NCI-H2029 (cell line): ENCODE measurements at places on chromosomes 5 and 9.
A peak's percentile ranks its signal among the peaks of the same experiment; 100 is the strongest.

- DNase-seq, result no peak
Observed at GRCh38 chr9:3277200-3277599, 248.6 kb downstream of the RFX3 start.

- DNase-seq, result no peak
Observed at GRCh38 chr5:158792976-158793375, 306.7 kb downstream of the EBF1 start.

DNA sequence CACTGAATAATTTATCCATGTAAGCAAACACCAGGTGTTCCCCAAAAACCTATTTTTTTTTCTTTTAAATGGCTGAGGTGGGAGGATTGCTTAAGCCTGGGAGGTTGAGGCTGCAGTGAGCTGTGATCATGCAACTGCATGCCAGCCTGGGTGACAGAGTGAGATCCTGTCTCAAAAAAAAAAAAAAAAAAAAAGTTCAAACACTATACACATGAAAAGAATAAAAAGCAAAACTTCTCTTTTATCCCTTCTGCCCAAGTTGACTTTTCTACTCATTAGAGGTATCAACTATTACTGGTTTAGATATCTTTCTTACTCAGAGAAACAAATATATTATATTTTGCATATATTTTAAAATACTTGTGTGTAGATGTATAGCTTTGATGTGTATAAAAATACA is 17.8 kb downstream of the DCTN4 start:
- no peak for DNase-seq

DNA sequence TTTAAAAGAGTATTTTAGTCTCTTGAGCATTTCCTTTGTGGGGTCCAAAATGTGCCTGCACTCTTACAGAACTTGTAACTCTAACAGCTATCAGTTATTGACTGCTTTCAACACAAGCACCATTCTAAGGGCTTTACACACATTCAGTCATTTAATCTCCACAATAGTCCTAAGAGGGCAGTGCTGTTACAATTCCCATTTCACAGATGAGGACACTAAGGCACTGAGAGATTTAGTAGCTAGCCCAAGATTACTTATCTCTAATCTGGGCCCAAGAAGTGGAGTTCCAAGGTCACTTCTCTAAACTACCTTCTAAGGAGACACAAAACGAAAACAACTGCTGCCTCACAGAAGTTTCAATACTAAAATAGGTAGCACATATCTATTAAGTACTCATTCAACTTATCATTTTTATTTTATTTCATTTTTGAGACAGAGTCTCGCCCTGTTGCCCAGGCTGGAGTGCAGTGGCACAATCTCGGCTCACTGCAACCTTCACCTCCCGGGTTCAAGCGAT is 275.2 kb downstream of the CWC27 start:
- DNase-seq, result no peak

- DNase-seq, result no peak
Observed at GRCh38 chr9:98971168-98971914, 27.6 kb downstream of the COL15A1 start.

DNA sequence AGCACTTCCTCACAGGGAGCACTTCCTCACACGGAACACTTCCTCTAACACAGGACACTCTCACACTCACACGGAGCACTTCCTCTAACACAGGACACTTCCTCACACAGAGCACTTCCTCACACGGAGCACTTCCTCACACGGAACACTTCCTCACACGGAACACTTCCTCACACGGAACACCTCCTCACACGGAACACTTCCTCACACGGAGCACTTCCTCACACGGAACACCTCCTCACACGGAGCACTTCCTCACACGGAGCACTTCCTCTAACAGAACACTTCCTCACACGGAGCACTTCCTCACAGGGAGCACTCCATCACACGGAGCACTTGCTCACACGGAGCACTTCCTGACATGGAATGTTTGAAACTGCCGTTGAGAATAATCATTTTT is 13.4 kb downstream of the POMT1 start:
- DNase-seq, result no peak

DNA sequence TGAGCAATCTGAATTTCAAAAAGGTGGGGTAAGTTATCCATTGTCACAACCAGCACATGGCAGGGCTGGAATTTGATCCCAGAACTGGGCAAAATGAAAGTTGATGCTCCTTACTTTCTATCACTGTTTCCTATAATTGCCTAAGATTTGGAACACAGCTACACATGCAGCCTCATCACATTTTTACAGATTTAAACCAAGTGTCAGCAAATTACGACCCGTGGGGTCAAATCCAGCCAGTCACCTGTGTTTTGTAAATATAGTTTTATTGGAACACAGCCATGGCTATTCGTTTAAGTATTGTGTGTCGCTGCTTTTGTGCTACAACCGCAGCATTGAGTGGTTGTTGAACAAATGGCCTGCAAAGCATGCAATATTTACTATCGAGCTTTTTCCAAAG is 94.3 kb downstream of the SREK1 start:
- DNase-seq, result peak; percentile 49

DNA sequence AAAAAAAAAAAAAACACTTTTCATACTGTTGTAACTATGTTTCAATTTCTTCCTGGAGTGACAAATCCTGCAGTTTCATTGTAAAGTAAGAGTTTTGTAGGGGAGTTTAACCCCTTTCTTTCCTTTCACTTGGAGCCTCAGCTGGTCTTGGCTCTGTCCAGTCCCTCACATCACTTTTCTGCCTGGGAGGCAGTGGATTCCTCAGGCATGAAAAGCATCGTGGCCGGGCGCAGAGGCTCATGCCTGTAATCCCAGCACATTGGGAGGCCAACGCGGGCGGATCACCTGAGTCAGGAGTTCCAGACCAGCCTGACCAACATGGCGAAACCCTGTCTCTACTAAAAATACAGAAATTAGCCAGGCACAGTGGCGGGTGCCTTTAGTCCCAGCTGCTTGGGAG is 45.6 kb upstream of the MYO10 start:
- DNase-seq, result no peak

GRCh38 chr9:89837162-89837933 is 232.5 kb downstream of the GADD45G start:
- DNase-seq, result no peak

DNA sequence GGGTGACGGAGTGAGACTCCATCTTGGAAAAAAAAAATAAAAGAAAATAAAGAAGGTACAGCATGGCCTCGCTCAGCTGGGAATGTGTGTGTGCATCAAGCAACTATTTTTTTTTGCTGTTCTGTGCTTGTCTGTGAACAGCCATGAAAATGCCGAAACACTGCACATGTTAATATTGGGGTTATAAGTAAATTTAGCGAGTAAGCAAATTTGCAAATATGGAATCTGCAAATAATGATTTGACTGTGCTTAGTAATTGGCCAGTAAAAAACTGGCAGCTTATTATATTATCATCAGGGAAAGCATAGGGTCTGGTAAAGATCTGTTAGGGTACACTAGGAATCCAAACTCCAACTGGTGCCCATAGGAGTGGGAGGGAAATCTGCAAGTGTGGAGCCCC is 278.1 kb upstream of the KLF4 start:
- DNase-seq, result no peak

DNA sequence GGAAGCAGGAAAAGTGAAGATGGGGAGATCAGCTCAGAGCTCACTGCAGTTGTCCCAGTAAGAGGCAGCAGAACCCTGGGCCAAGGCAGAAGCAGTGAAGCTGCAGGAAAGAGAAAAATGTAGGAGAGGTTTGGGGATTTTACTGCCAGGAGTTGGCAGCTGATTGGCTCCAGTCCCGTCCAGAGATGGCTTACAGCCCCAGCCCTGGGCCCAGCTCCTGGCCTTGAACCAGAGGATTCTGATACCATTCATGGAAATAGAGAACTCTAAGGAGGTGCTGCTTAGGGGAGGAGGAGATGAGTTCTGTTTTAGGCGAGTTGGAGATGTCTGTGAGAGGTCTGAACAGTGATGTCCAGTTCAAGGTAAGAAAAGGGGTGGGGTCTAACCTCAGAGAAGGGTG is 4.6 kb downstream of the MORN5 start:
- DNase-seq, result no peak

DNA sequence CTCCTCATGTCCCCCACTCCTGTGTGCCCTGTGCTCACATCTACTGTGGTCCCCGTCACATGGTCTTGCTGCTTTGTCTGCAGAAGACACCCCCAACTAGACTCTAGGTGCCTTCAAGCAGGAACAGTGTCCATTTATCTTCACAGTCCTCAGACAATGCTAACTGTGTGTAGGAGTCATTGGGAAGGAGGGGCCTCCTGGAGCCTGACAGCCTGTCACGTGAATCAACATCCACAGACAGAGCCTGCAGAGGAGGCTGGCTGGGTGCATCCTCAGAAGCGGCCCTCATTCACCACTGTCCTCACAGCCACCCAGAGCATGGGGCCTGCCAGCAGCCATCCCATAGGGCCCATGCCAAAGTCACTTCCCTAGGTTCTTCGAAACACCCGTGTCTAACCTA is 98.7 kb downstream of the MED10 start:
- DNase-seq, result no peak

DNA sequence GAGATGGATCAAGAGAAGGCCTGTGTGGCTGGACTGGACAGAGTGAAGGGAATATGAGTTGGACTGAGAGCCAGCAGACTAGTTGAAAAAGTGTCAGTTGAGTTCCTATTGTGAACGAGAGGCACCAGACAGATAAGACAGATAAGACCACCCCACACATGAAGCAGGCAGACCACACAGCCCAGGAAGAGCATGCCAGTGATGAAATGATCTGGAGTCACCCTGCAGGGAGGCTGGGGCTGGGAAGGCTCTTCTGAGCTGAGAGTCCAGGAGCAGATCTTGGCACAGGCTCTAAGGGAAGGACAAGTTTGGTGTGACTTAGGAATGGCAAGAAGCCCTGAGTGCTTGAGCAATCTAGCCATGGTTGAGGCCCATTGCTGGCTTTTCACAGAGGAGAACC is 10.6 kb upstream of the SLC25A48 start:
- DNase-seq, result no peak

- DNase-seq, result no peak
Observed at GRCh38 chr5:95424016-95424415, 32.9 kb downstream of the FAM81B start.

- no peak for DNase-seq
Observed at GRCh38 chr9:129900263-129901027, 65.2 kb downstream of the USP20 start.

- DNase-seq, result peak; percentile 53
Observed at GRCh38 chr5:171750311-171750788, 35.3 kb upstream of the SMIM23 start.

- DNase-seq, result no peak
Observed at GRCh38 chr9:13165236-13165945, 114.1 kb downstream of the MPDZ start.

- no peak for DNase-seq
Observed at GRCh38 chr9:4866239-4866969, 73.7 kb downstream of the RCL1 start.

- no peak for DNase-seq
Observed at GRCh38 chr5:166338801-166339200, 1952.6 kb upstream of the WWC1 start.

- no peak for DNase-seq
Observed at GRCh38 chr9:75889577-75889976, 896 bp upstream of the PCSK5 start.

DNA sequence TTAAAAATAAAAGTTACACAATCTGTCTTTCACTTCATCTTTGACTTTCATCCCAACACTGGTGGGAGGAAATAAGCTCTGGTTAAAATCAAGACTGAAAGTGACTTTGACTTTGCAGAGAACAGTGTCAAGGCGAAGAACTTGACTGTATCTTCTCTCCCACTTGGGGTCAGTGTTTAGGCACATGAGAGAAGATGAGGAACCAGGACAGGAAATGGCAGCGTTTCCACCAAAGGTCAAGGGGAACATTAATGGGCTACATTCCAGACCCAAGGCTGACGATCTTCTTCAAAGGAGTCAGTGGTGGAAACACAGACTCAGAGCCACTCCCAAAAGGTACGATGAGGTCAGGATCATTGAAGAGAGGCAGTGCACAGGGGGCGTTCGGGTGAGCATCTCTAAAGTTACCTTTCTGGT is 409.5 kb downstream of the ARHGEF28 start:
- DNase-seq, result peak; percentile 30

- no peak for DNase-seq
Observed at GRCh38 chr5:104018299-104018698, 455.7 kb upstream of the NUDT12 start.

DNA sequence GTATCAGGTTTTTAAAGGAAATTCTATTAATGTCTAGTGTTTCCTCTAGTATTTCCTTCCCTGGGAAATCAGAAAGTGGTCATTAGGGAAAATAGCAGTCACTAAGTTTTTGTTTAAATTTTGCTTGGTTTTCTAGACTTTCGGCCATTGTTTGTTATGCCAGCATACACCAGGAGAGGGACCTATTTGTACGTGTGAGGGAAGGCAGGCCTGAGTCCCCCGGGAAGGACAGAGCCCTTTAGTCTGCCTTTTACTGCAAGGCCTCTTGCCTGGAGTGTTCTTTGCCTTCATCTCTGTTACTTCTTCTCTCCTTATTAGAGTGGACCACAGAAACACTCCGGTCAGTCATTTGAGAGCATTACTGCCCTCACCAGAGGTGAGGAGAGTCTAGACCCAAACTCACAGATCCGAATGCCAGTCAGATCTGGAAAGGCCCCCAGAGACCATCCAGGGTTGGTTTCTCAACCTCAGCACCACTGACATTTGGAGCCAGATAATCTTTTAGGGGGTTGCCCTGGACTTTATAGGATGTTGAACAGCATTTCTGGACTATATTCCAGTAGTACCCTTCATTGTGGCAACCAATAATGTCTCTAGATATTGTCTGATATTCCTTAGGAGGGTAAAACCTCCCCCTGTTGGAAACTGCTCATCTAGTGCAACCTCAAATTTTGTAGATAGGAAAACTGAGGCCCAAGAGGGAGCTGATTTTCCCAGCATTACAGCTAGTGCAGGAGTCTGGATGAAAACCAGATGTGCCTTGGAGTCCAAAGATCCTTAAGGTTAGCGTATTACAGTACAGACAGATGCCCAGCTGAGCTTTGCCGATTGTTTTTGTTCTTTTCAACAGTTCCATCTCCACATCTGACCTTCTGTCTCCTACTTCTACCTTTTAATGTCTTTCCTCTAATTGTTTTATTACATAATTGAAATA is 93.0 kb upstream of the NIPAL4 start:
- no peak for DNase-seq

GRCh38 chr5:5494489-5495402 is 72.3 kb downstream of the ICE1 start:
- peak; percentile 58 for DNase-seq

DNA sequence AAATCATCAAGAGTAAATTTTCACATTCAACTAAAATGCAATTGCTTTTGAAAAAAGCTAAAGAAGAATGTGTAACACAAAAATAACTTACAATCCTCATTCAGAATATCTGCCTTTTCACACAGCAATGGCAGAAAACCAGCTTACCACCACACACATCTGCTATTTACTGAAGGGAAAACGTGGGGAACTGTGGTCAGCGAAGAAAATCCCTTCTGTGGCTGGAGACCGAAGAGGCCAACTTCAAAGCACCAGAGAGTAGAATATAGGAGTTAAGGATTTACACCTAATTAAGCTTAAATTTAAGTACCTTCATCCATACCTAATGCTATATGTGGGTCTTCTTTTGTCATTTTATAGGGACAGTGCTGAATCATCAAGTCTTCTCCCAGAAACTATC is 339.6 kb downstream of the DEPDC1B start:
- no peak for DNase-seq
